Smooth muscle cell of the brain vasculature (primary cell): ENCODE measurements at places on chromosomes 6 and 20.

GRCh38 chr20:22928679-22929078 lies 106.4 kb upstream of the SSTR4 start:
- DNase-seq, result no peak

DNA sequence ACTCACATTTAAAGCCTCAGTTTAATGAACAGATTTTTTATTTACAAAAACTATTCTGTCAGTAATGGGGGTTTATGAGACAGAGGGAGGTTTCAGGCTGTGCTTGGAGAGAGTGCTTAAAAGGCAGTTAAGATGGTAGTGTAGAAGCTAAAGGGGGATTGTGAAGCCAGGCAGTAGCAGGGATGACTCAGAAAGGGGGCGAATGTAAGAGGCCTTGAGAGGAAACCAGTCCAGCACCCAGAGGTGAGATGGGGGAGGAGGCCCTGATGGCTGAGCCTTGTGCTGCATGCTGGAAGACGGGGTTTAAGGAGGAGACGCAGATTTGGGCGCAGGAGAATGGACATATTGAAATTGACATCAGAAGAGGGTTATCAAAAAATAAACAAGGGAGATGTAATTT lies 6.6 kb upstream of the SERPINB9 start:
- no peak for DNase-seq

GRCh38 chr20:35240083-35240810 lies 13.8 kb downstream of the MMP24 start:
- DNase-seq, result no peak

- no peak for DNase-seq
These were observed 170.3 kb upstream of the PREP start for GRCh38 chr6:105573138-105573537.

DNA sequence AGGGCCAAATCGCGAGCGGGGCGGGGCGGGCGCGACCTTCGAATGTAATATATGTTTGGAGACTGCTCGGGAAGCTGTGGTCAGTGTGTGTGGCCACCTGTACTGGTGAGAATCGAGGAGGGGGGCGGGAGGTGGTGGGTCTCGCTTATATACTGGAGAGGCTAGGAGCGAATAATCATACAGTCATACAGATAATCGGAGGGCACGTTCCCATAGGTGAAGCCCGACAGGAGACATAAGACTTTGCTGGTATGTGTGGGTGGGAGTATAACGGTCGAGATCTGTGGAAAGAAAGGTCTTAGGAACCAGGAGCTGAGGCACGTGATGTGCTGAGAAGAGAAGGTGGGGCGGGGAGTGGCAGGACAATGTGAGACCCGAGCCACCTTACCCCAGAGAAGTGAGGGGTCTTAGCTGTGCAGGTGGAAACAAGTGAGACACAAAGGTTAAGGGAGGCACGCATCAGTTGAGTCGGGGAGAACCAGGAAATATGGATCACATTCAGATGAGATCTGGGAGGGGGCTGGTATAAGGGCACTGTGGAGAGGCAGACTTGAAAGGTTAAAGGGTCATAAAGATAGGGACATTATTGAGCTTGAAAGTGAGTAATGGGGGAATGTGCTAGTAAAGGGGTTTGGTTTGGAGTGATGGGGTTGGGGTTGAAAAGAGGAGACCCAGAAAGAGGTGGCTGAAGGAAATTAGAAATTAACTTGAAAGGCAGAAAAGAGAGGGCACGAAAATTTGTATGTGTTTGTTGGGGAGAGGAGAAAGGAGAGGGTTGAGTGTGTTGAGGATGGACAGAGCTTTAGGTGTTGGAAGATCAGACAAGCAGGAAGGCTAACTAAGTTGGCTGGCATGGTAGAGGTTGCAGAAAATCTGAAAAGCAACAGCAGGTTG lies 589 bp downstream of the RNF5 start:
- no peak for DNase-seq
